ENCODE measurements at places on chromosomes 3 and 15.

- no peak overlapping the region for H3K4me3 ChIP-seq
- no peak for DNase-seq
- no peaks in the 10 kb centered on the region for H3K27me3 ChIP-seq
- H3K4me1 ChIP-seq = peaks cover 22% of the 10 kb centered on the region
- no peak overlapping the region for H3K27ac ChIP-seq
Observed at GRCh38 chr3:172539273-172539672, 16.0 kb upstream of the TNFSF10 start.

GRCh38 chr3:155934230-155934629, 63.8 kb downstream of the GMPS start:
- peaks cover 21% of the 10 kb centered on the region for H3K36me3 ChIP-seq
- no peak overlapping the region for H3K4me3 ChIP-seq
- no peaks in the 10 kb centered on the region for H3K4me1 ChIP-seq

GRCh38 chr3:45817831-45818522, 21.6 kb upstream of the SLC6A20 start:
- H3K27ac ChIP-seq = no peak overlapping the region
- H3K4me1 ChIP-seq = peaks cover 6% of the 10 kb centered on the region
- H3K36me3 ChIP-seq = peaks cover 18% of the 10 kb centered on the region
- DNase-seq = no peak

GRCh38 chr3:186210852-186211500, 102.1 kb upstream of the ETV5 start:
- H3K27me3 ChIP-seq = peaks cover 4% of the 10 kb centered on the region
- no peaks in the 10 kb centered on the region for H3K4me1 ChIP-seq
- no peak for DNase-seq
- no peak overlapping the region for H3K27ac ChIP-seq

DNA sequence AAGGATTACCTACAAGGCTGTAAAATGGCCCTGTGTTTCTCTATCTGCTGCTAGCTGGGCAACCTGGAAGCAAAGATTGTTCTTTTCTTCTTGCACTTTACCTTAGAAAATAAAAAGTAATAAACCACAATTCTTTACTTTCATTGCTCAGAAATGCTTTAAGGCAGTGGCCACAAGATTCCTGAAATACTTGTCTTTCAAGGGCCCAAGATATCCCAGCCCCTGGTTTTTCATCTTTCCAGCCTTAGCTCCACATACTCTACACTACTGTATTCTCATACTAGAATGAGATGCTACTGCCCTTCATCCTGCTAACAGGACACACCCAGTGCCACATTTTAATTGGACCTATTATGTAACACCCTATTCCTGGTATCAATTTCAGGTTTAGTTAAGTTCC, 78.9 kb downstream of the GTF2E1 start:
- H3K27me3 ChIP-seq = peaks cover 4% of the 10 kb centered on the region
- H3K27ac ChIP-seq = no peak overlapping the region
- DNase-seq = no peak
- no peaks in the 10 kb centered on the region for H3K4me1 ChIP-seq
- H3K36me3 ChIP-seq = no peaks in the 10 kb centered on the region
- H3K4me3 ChIP-seq = no peak overlapping the region
